Stimulated activated CD4-positive, alpha-beta T cell treated with anti-CD3 and anti-CD28 coated beads, Interleukin-1b, Interleukin-23, amount 100 ng/mL, for 4 hours (primary cell): ENCODE measurements at places on chromosomes 5 and 9.

GRCh38 chr5:56039985-56040384, 45.2 kb upstream of the IL6ST start:
- DNase-seq = no peak

DNA sequence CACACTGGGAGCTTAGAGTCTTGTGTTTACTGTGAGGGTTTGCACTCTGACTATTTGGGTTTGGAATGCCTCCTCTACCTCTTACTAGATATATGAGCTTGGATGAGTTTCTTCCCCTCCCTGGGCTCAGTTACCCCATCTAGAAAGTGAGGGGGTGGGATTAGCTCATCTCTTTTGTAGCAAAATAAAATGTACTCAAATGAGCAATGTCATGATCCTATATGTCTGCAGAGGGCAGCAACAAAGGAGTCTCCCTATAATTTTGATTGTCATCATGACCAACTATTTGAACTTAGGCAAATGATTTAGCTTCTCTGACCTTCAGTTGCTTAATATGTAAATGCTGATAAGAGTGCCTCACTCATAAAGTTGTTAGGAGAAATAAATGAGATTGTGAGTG, 109.0 kb downstream of the DPYSL3 start:
- no peak for DNase-seq

DNA sequence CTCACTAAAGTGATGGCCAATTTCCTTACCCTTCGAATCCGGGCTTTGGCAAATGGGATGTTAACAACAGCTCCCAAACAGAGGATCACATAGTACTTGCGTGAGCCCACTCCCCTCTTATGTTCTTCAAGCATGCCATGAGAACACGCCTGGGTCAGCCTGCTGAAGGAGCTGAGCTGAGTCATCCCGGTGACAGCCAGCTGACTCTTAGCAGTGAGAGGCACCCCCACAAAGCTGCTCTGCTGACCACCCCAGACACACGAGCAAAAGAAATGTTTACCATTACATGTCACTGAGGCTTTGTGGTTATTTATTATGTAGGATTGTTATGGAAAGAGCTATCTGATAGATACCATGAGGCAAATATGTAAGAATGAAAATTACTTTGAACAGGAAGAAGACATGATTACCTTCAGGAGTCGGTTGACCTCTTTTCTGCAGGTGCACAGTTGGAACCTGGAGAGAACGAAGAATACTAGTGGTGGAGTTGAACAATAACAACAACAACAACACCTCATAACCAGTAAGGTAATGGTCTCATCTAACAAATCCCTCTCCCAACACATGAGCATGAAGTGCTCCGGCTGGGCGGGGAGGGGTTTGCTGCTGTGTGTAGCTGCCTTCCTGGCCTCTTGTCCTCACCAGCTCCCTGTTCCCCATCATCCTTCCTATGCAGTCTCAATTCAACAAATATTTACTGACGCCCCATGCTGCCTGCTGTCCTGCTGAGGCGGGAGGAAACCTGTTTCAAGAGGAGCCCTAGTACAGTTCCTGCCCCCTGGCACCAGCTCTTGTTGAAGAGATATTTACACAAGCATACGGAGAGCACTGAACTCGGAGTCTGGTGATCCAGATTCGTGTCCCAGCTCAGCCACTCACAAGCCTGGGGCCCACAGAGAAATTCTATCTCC, 69.4 kb upstream of the LHFPL2 start:
- no peak for DNase-seq

GRCh38 chr9:99057665-99058625, 47.0 kb upstream of the TGFBR1 start:
- DNase-seq = peak; percentile 45

- DNase-seq = no peak
Observed at GRCh38 chr9:104896131-104896530, 31.8 kb downstream of the ABCA1 start.

- no peak for DNase-seq
Observed at GRCh38 chr9:98708933-98709911, at the start of gene GABBR2. Gene GABBR2, minus strand, starts transcription at chr9:98708935. Its CDS starts 198 bp downstream, at chr9:98708737.

DNA sequence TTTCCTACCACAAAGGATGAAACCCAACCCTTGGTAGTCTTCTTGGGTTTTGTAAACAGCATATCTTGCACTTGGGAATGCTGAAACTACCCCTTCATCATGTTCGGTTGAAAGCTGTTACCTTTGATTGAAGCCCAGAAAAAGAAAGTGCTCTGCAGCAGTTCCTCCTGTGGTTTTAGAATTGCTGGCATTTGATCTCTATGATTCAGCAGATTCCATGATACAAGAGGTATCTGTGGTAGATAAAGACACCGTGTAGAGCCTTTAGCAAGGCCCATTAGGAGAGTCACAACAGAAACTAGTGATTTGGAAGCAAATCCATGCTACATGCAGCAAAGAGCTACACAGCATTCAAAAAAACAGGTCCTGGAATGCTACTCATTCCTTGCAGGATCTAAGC, 557.0 kb downstream of the TLE1 start:
- DNase-seq = no peak

- no peak for DNase-seq
Observed at GRCh38 chr5:161085056-161085455, 233.0 kb upstream of the ATP10B start.

DNA sequence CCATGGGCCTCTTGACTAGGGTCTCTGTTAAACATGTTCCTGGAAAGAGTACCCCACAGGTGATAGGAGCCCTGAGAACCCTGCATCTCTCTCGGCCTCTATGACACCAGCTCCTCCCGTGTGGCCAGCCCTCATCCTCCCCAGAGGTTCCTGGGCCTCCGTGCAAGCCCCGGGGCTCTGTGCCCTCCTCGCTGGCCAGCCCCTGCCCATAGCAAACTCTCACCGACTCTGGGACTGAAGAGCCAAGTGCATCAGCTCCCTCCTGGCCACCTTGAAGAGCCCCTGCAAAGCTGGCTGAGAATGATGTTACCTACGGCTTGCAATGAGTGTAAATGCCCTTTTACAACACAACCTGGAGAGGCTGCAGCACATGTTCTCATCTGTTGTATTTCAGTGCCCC, 224.4 kb downstream of the ROR2 start:
- DNase-seq = no peak

- DNase-seq = peak; percentile 35
Observed at GRCh38 chr5:95870105-95870672, 47.7 kb upstream of the GLRX start.

- no peak for DNase-seq
Observed at GRCh38 chr5:44747396-44747795, 61.4 kb upstream of the MRPS30 start.

DNA sequence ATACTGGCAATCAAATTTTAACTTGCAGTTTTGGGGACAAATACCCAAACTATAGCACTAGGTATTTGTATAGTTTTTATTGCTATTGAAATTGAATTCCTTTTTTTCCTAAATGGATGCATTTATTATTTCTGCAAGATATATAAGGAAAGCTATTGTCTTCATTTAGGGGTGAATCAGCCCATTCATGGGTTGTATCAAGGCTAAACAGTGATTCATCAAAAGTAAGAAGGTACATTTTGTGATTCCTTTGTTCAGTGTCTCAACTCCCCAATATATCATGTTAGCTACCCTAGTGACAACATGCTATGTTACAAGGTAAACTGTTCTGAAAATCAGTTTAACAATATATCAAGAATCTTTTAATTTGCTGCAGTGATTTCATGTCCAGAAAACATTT, 185.7 kb downstream of the PLK2 start:
- DNase-seq = no peak

- no peak for DNase-seq
Observed at GRCh38 chr9:132597073-132597775, 14.8 kb downstream of the BARHL1 start.

DNA sequence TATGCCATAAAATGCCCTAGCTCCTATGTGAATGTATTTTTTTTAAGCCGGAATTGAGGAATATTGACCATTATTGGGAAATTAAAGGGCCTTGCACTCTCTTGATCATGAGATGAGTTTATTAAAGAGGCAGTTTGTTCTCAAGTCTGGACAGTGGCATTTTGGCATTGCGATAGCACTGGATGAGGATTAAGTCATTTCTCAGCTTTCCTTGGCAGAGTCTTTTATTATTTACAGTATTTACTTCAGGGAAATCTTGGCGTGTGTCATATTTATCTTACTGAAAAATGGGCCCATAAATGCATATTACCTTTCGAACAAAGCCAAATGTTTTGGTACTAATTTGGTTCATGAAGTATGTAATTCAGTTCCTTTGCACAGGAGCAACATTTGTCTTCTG, 194.4 kb downstream of the EBF1 start:
- no peak for DNase-seq

DNA sequence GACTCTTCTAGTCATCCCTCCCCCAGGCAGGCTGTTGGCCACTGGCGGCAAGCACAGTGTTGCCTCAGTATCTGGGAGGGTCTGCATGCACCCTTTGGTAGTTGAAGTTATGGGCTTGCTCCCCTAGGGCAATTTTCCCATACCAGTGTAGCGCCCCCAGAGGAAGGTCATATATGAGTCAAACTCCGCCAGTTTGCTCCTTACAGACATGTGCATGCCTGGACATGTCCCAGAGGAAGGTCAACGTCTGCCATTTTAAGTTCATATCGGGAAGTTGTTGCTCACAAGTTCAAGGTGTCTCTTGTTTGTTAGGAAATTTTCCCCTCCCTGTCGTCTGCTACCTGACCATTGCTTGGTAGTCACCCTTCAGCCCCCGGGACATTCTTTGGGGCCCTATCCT, 51.3 kb upstream of the MROH2B start:
- DNase-seq = no peak

DNA sequence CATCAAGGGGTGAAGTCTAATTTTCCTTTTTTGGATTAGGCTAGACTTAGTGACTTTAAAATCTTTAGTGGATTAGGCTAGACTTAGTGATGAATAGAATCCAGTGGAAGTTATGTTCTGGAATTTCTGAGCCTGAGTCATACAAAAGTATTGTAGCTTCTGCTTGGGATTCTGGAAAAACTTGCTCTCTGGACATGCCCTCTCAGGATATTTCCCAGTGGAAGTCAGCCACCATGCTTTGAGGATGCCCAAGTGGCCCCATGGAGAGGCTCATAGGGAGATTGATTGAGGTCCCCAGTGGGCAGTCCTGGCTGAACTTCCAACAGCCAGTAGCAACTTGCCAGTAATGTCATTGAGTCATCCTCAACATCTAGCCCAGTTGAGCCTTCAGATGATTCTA, 112.4 kb upstream of the PRLR start:
- DNase-seq = no peak

DNA sequence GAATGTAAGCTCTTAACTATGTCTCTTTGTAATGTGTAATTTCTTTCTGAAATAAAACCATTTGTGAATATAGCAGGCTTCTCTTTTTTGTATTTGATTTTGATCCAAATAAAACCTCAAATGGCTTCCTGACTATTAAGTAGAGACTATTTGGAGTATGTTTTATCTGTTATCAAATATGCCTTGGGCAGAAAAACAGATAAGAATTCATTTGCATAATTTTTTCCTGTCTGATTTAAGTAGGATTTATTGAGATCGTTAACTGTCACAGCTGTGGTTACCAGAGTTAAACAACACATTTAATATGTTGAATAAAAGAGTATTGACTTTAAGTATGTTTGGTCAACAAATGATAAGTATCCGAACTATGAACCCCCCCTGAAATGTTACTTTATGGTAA, 104.9 kb downstream of the MELK start:
- DNase-seq = no peak

DNA sequence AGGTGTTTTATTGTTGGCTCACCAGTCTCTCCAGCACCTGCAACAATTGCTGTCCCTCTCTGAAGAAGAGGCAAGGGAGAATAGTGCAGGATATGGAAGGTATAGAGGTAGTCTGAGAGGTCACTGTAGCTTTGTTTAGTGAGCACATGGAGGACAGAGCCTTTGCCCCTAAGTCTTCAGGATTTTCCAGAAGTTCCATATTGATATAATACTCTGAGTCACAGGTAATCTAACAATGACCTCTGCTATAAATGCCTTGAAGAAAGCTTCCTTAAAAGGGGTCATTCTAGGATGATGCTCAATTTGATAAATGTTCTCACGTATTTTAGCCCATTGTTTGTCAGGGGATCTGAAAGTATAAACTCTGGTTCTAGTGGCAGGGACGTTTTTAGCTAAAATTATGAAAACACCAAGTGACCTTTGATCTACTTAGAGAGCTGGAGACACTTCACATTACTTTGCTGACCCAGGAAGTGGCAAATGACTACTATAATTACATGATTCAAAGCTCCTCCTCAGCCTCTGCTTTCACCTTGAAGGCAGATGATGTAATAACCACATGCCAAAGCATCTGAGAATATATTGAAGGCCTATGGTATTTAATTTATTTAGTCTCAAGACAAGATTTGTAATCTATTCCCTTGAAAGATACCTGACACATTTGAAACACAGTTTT, 366.9 kb upstream of the NUDT12 start:
- DNase-seq = no peak

DNA sequence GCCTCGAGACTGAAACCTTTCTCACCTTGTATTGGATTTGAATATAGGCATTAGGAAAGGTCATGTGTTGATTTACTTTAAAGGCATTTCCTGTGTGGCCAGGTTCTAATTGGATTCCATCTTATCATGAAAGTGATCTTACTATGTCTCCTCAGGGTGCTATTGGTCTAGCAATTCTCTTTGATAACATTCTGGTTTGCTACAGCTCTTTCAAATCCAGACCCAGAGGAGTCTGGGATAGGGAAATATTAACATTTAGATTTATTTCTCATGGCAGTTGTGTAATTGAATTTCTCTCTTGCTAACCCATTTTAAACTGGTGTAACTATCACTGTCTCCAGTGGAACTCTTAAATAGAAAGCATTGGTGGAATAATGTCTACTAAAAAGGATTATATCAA, 69.9 kb upstream of the NMUR2 start:
- no peak for DNase-seq

DNA sequence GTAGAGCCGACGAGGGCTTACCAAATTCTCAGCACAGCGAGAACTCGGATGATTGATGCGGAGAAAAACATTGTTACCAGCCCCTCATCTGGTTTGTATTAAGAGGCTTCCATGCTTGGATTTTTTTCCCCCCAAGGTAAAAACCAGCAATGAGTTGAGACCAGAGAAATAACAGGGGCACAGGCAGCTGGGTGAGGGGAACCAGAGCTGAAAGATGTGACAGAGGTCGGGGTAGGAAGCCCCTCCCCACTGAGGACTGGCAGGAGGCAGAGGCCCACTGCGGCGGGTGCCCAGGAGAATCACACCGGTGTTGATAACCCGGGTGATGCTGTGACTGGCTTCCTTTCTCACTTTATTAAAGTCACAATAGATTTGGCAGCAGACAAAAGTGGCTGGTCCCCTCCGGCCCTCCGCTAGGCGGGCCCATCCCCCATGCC, 116.5 kb upstream of the PHYKPL start:
- no peak for DNase-seq

GRCh38 chr5:126433701-126434100, 10.5 kb downstream of the GRAMD2B start:
- no peak for DNase-seq

DNA sequence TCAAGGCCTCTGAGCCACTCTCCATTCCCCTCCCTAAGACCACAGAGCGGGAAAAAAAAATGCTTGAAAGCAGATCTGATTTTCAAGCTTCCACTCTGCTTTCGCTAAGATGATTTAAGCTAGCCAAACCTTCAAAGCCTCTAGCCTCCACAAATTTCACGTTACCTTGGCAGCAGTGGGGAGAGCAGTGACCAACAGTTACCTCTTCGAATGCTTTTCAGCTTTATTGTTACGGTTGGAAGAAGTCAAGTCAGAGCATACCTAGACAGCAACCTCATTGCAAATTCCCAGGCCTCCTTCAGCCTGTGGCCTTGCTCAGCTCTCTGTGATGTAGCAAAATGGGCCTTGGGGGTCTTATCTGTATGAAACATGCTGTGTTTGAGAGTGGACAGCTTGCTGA, 89.6 kb downstream of the FRMD3 start:
- no peak for DNase-seq

GRCh38 chr5:52988335-52989024, 672 bp upstream of the ITGA2 start:
- no peak for DNase-seq
